ENCODE measurements at places on chromosomes 3 and 15.
A peak's percentile ranks its signal among the peaks of the same experiment; 100 is the strongest.

DNA sequence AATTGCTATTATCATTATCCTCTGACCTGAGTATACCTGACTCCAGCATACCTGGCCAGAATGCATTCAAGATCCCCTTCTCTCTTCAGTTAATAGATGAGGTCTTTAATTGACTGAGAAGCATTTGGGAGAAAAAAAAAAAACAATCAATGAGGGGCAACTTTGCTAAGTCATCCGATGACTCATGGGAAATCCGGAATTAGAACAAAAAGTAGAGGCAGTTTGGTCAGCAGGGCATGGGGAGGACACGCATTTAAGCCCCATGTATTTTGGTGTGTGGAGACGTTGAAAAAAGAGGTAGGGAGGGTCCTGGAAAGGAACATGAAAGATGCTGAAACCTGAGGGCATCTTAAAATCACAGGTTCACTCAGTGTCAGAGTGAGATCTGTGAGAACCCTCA is 256.2 kb downstream of the RORA start:
- DNase-seq: no peak

- no peak for DNase-seq
Observed at GRCh38 chr15:29312387-29312786, 42.8 kb upstream of the NSMCE3 start.

GRCh38 chr3:184361532-184361931 is at the start of the genes CLCN2 and POLR2H:
Gene CLCN2, minus strand, starts transcription at chr3:184361605. Its CDS starts 126 bp downstream, at chr3:184361479.
Gene POLR2H, plus strand, starts transcription at chr3:184361710. Its CDS starts 1,783 bp downstream, at chr3:184363493.
- DNase-seq: peak; percentile 34

GRCh38 chr3:55815262-55815661 is 328.2 kb upstream of the WNT5A start:
- DNase-seq: no peak

GRCh38 chr3:99704417-99704816 is 66.0 kb downstream of the COL8A1 start:
- no peak for DNase-seq

Measured in stimulated activated CD4-positive, alpha-beta T cell treated with anti-CD3 and anti-CD28 coated beads, Interleukin-4, amount 100 ng/mL, for 48 hours (primary cell).